ENCODE measurements at places on chromosomes 3 and 15.

DNA sequence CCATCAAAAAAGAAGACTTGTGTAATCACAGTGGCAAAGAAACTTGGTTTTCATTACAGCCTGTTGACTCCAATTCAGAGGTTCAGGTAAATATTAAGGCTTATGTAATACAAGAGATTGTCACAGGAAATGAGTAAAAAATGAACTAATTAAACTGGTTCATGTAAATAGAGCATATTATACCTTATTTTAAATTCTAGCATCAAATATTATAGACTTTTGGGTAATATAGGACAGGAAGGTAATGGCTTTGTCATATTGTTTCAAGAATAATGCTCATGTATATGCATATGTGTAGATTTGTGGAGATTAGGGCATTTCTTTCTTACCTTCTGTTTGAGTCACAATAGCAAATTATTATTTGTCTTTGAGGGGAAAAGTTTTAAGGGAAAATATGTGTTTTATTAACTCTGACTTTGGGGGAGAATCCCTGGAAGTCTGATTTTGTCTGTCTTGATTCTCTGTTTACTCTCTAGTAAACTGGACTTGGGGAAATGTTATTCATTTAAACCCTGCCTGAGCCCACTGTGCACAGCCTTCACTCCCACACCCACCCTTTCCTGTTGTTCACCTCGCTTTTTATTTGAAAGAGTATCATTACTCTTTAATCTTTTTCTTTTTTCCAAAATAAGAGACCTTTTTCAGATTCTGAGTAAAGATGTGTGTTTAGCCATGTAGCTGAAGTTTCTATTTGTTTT, 43.0 kb downstream of the RASA2 start:
- no peak for DNase-seq

- no peak for DNase-seq
Observed at GRCh38 chr3:17144665-17144993, 259.9 kb downstream of the PLCL2 start.

- DNase-seq = no peak
Observed at GRCh38 chr3:176785171-176785570, 412.1 kb downstream of the TBL1XR1 start.

- DNase-seq = no peak
Observed at GRCh38 chr3:182108371-182108770, 396.6 kb downstream of the SOX2 start.

DNA sequence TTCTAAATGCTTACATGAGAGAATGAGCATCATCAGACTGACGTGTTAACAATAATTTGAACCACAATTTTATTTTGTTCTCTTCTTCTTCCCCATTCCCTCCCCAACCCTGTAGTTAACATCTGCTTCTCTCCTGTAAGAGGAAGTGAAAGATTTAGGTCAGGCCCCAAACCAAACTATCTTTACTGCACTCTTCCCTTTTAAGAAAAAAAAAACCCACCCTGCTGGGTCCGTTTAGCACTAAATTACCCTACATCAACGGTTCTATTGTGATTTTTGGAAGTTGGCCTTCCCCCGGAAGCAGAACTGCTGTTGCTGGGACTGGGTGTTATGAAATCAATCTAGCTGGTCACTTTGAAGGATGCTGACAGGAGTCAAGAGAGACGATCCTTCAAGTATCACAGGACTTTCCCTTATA, 49.4 kb downstream of the NFKBIZ start:
- DNase-seq = no peak

- DNase-seq = no peak
Observed at GRCh38 chr3:188470508-188471130, 316.7 kb downstream of the LPP start.

DNA sequence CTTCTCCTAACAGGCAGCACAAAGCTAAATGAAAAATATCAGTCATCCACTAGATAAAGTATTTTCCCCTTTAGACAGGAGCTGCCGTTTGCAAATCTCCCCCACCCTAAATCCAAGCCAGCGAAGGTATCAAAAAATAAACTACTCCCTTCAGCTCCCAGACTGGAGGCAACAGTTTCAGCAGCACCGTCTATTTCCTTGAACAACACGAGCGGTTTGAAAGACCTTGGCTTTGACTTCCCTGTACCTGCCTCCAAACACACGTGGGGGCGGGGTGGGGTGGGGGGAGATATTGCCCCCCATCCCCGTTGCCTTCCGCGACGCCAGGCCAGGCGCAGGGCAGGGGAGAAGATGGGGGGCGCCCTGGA, 832 bp upstream of the CACNA1D start:
- no peak for DNase-seq

GRCh38 chr3:44795197-44795596, 33.6 kb downstream of the KIF15 start:
- DNase-seq = no peak

DNA sequence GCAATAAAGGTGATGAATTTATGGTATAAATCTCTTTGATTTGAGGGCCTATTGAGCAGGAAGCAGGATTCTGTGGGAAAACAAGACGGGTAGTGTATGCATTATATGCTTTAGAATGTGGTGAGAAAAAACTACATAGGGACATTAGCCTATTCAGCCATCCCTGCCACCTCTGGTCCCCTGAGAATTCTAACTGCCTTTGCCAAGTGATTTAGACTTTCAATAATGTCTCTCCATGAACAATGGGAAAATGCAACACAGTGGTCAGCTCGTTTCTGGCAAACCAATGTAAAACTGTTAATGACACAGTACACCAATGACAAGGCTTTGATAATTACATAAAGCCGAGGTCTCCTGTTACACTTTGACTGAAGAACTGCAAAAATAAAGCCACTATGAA, 314.7 kb upstream of the CNTN4 start:
- DNase-seq = no peak

DNA sequence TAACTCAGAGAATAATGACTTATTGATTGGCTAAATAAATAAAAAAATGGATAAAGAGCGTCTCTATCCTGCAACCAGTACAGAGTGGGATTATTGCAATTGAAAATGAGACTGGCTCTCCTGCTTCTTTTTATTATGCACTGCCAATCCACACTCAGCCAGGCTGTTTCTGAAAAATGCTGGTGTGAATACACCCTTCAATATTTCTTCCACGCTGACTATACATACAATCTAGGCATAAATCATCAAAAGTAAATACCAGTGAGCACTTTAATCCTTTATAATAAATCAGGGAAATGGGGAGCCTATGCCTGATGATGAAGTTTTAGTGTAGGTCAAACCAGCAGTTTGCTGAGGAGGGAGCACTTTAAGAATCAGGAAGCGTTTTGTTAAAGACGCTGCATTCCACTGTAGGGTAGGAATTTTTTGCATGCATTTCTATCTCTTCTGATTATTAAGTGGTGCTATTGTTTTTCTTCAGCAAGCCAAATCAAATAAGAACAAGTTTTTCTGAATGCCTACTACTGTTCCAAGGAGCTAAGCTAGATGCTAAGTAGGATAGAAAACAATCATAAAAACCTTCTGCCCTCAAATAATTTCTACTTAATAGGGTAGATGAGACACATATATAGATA, 781.5 kb downstream of the TBL1XR1 start:
- no peak for DNase-seq

DNA sequence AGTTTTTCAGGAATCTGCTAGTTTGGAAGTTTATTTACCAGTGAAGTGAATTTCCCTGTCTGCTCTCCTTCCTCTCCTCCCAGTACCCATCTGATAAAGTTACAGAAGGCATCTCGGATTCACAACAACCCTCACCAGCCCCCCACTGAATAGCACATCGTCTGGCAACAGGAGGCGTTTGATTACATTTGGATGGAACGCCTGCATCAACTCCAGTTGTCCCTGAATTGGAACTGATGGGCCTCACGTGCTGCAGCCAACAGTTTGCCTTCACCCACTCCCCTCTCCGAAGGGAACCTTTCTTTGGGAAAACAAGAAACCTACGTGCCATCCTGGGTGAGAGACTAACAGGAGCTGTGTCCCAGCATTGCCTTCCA, 59.5 kb upstream of the BCL6 start:
- DNase-seq = no peak

DNA sequence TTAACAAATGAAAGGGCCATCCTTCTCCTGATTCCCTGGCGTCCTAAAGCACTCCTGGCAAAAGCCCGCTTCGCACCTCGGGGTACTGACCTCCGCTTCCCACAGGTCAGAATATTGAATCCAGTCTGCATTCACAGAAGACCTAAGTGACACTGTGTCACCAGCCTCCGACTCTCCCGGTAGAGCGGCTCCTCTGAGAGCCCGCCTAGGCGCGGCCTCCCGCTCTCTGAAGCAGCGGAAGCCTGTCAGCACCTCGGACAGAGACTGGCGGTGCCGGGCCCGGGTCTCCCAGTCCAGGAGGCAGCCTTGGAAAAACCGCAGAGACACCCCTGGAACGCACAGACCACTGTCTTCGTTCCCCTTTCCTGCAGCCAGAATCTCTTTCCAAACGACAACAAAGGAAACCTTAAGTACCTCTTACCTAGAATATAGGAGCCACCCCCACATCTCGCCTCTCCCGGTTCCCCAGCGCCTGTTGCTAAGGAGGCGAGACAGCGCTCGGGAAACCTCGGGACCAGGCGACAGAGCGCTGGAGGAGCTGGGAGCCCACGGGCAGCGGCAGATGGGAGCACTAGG, 1.2 kb downstream of the GABRB3 start:
- DNase-seq = no peak

- DNase-seq = no peak
Observed at GRCh38 chr3:117407317-117407716, 697.7 kb downstream of the TUSC7 start.

DNA sequence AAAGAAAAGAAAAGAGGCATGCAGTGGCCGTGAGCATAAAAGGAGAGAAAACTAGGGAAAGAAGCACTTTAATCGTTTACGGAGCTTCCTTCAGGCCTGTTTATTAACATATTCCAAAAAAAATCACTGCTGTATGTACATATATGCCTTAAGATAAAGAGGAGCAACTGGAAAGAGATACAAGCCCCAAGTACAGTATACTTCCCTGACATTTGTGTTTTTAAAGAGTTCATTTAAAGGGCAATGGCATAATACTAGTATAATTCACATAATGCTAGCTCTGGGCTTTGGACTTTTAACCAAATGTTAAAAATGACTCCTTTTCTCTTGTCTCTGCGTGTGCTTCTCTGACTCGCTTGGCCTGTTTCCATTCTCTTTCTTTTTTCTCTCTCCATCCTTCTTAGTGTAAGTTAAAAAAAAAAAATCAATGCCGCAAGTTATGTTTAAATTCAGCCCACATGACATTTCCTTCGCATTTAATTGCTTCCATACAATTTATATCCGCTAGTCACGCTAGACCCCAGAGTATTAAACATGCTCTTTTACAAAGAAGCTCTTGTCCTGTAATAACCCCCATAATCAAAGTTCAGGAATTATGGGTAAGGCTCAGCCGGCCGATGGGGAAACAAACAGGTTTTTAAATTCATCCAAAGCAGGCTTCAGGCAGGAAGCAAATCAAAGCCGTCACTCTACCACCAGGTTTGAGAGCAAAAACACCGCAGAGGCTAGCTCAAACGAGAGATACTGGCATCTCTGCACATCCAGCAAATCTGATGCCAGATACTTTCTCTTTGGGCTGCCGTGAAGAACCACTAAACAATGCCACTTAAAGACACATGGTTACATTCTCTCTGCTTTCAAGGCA, 19.4 kb downstream of the WWTR1 start:
- DNase-seq = no peak

GRCh38 chr3:46566040-46566641, at the start of gene LRRC2:
Gene LRRC2, minus strand, starts transcription at chr3:46566302. Its CDS starts 14,711 bp downstream, at chr3:46551591.
- no peak for DNase-seq

DNA sequence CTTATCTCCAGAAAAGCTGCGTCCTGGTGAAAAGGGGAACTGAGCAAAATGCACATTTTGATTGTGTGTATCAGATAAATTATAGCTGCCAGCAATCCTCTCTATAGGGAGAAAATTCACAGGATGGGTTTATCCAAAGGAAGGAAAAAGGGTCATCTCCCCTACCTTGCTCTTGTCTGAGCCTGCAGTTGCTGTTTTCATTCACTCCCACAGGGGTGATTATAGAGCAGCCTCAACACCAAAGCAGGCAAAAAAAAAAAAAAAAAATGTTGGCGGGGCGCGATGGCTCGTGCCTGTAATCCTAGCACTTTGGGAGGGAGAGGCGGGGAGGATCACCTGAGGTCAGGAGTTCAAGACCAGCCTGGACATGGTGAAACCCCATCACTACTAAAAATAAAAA, 333.7 kb downstream of the ROBO2 start:
- DNase-seq = no peak

- DNase-seq = no peak
Observed at GRCh38 chr3:12916159-12916558, 74.8 kb upstream of the RPL32 start.

- DNase-seq = no peak
Observed at GRCh38 chr3:17799312-17799711, 56.9 kb upstream of the TBC1D5 start.

GRCh38 chr3:126152458-126152857, 27.9 kb downstream of the ALDH1L1 start:
- no peak for DNase-seq

GRCh38 chr15:70424937-70425411, 327.3 kb upstream of the TLE3 start:
- no peak for DNase-seq

DNA sequence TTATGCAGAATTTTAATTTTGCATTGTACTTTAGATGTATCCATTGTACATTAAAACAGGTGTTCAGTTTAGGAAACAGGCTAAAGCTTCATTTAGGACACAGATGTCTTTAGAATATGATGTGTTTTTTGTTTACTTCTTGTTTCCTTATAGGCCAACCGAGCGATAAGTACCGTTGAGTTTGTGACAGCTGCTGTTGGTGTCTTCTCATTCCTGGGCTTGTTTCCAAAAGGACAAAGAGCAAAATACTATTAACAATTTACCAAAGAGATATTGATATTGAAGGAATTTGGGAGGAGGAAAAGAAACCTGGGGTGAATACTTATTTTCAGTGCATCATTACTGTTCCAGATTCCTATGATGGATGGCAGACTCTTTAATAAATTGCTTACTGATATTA, 29.4 kb downstream of the PLAAT1 start:
- no peak for DNase-seq

- no peak for DNase-seq
Observed at GRCh38 chr3:169661361-169662131, 2.0 kb downstream of the MECOM start.

DNA sequence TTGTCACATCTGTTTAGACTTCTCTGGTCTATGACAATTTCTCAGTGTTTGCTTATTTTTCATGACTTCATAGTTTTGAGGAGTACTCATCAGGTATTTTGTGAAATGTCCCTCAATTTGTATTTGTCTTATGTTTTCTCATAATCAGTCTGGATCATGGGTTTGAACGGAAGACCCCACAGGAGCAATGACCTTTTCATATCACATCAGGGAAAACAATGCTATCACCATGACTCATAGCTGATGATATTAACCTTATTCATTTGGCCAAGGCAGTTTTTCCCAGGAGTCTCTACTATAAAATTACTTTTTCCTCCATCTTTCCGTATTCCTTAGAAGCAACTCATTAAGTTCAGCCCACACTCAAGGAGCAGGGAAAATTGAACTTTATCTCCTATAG, 32.7 kb downstream of the AADACL2 start:
- DNase-seq = no peak

DNA sequence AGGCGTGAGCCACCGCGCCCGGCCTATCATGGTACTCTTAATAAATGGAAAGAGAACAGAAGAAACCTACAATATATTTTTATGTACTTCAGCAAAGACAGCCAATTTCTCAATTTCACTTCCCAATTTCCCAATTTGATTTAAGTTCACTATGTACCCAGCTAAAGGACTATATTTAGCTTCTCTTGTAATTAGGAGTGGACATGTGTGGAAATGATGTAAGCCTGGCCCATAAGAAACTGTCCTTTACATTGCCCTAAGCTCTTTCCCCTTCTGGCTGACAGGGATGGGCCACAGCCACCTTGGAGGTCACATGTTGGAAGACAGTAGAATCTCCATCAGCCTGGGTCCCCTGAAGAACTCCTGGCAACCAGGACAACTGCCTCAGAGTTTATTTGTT, 6.2 kb downstream of the TMEM39A start:
- no peak for DNase-seq

GRCh38 chr15:68725736-68726135, 95.0 kb downstream of the ANP32A start:
- DNase-seq = no peak
